ENCODE measurements at places on chromosomes 1 and 21.

GRCh38 chr21:44702111-44702972, 5.4 kb downstream of the KRTAP10-12 start:
- DNase-seq, result no peak

- DNase-seq, result no peak
Observed at GRCh38 chr1:157177733-157178394, 39.7 kb upstream of the ETV3 start.

GRCh38 chr1:67861856-67862516, 28.7 kb upstream of the GNG12 start:
- DNase-seq, result no peak

DNA sequence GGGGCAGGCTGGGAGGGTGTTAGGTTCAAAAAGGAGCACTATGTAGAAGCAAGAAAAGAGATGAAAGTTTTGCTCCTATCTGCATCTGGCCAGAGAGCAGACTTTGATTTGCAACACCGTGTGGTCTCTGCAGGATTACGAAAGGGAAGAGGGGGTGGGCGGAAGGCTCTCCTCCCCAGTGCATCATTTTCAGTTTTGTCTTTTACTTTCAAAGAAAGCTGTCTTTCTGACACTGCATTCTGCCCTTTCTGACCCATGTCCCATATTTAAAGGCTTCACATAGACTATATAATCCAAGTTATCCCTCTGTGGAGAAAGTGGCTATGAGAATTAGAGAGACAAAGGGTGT, 126.5 kb downstream of the RHOU start:
- no peak for DNase-seq

Data from right kidney (tissue), 9 donors.